Fibroblast of the aortic adventitia (primary cell): ENCODE measurements at places on chromosomes 5 and 9. TPM values are rescaled to one million over a fixed set of nuclear protein-coding genes. Genes with fewer than 3 reads are reported as not detected.

SLC46A2 gene
- not detected in 2 replicates for total RNA-seq

ADAMTSL1 gene
- total RNA-seq, result 41.8 and 179 TPM in 2 replicates

CER1 gene
- total RNA-seq, result not detected in 2 replicates

PTGS1 gene
- 6.3 and 173 TPM in 2 replicates for total RNA-seq

TMEM232 gene
- 4.7 and 5.2 TPM in 2 replicates for total RNA-seq

IFNA21 gene
- not detected in 2 replicates for total RNA-seq

SLC25A2 gene
- 0.72 TPM in 1 of 2 replicates, not detected in the other for total RNA-seq

- no peak for DNase-seq
Observed at GRCh38 chr5:59988396-59988795, 94.9 kb upstream of the PDE4D start.

DNA sequence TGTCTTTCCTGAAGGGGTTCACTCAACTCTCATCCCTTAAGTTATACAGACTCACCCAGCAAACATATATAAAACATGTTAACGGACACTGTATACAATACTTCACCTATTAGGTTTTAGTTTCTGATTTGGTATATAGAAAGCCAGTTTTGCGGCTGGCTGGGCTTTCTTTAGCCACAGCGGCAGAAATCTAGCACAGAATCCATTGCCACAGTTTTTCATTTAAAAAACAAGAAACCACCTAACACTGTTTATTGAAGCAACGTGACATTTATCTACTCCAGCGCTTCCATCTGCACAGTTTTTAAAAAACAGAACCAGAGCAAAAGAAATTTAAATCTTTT lies 67.3 kb downstream of the SNX30 start:
- DNase-seq, result no peak

- no peak for DNase-seq
Observed at GRCh38 chr5:83864652-83865051, 144.0 kb upstream of the HAPLN1 start.

- no peak for DNase-seq
Observed at GRCh38 chr5:9201011-9201410, 344.9 kb downstream of the SEMA5A start.

- peak; percentile 96 for DNase-seq
Observed at GRCh38 chr5:56172241-56172640, 60.9 kb downstream of the ANKRD55 start.

- peak; percentile 23 for DNase-seq
Observed at GRCh38 chr9:89984214-89984613, 379.4 kb downstream of the GADD45G start.

- DNase-seq, result no peak
Observed at GRCh38 chr5:137733922-137734321, 2.0 kb downstream of the KLHL3 start.

- DNase-seq, result peak; percentile 86
Observed at GRCh38 chr9:99819123-99819855, 2.4 kb upstream of the NR4A3 start.

DNA sequence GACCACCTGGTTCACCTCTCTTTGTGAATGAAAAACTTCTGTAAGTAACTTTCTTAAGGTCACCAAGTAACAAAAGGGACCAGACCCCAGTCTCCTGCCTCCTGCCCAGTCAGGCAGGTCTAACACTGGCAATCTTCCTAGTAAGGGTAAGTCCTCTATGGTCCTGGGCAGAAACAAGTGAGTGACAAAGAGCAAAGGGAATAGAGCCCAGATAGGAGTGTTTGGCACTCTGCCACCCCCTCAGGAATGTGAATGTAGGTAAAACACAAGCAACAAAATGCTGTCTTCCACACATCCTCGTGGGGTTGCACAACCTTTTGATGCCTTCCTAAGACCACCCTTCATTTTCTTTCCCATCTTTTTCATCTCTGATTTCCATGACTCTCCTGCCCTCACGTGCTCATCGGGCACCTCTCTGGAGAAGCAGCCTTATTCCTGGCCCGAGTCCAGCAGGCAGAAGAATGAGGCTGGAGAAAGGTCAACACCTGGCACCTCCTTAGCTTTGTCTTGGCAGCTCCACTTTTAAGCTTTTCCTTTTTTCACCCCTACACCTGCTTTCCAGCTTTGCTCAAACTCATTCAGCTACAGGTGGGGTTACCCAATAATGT lies 90.2 kb upstream of the LHFPL2 start:
- DNase-seq, result no peak

DNA sequence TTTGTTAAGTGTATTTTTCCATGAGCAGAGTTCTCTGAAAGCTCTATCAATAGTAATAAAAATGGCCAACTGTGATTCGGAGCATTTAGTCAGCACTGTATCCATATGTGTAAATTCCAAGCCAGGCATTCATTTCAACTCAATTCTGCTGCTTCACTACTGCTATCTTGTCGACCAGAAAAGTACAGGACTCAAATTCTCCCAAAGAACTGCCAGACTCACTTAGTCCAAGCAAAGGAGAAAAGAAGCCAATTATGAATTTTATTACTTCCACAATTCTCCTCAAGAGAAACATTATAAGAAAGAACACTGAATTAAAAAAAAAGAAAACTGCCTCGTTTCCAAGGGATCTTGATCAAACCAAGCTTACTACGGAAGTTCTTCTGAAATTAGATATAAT lies 906.3 kb upstream of the DMAC1 start:
- no peak for DNase-seq

GRCh38 chr9:129561594-129562281 lies 59.2 kb downstream of the C9orf50 start:
- no peak for DNase-seq
